Astrocyte (in vitro differentiated cells and primary cell): ENCODE measurements at places on chromosomes 2 and 18. TPM values are rescaled to one million over a fixed set of nuclear protein-coding genes. Genes with fewer than 3 reads are reported as not detected.

Gene CNTNAP5
- 0.30 TPM in 1 of 2 replicates, not detected in the other for total RNA-seq

DNA sequence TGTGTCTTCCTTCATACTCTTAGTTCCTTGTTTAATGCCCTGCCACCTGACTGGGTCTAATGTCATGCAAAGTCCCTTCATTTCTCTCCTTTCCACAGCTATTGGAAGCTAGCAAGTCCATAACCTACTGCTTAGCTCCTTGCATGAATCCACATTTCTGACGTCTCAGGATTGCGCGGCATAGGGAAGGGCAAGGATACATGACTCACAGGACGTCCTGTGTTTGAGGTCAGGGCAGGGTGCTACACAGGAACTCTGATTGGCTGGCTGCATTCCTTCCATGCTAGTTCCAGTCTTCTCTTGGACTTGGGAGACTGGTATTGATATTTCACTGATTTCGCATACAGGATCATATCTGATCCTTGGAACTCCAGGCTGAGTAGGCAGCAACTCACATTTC, 137.9 kb downstream of the CDH2 start:
- H3K4me3 ChIP-seq = no peak overlapping the region
- peaks cover 50% of the 10 kb centered on the region for H3K4me1 ChIP-seq
- H3K36me3 ChIP-seq = no peaks in the 10 kb centered on the region
- peak overlapping the region; percentile 22 for H3K27ac ChIP-seq
- DNase-seq = peak; percentile 74

Gene MEMO1
- total RNA-seq = 59.7 and 65.2 TPM in 2 replicates

DNA sequence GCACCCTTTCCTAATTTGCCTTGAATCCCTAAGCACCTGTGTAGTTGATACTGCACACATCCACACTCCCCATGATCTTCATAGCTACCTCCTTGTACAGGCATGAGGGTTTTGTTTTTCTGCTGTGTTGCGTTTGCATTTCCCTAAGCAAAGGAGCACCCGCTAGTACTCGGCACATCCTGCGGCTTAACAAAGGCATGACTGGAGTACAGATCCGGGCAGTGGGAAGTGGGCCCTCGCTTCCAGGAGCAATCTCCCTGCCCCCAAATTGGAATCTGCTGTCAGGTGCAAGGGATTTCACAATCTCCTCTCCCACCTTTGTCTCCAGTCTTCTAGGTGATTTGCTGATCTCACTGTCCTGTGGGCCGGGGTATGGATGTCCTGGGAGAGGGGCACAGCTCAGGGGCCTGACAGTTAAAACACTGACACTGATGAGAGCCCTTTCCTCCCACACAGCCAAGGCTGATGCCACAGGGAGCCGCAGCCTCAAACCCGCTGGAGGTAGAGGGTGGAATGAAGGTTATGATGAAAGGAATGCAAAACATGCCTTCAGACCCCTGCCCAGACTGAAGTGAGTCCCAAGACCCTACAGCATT, 98.7 kb upstream of the THOC1 start:
- no peak overlapping the region for H3K4me3 ChIP-seq
- H3K27ac ChIP-seq = no peak overlapping the region
- H3K27me3 ChIP-seq = no peaks in the 10 kb centered on the region

DNA sequence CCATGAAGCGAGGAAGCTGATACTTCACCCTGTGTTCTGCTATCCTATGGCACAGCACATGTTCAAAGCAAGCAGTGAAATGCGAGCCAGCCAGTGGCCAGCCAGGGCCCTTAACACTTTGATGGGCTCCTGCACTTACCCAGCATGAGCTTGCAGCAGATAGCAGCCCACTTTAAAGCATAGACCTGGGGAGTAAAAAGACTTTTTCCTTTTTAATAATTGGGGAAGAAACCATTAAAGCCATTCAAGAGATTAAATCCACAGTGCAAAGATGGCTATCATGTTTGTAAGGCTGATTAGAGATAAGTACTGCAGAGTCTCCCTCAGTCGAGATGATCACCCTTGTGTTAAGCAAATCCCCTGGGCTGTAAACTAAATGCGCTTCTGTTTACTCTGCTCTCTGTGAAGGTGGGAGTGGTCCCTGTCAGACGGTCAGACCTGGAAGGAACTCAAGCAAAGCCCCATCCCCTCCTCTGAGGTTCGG, 15.7 kb downstream of the CCBE1 start:
- H3K27ac ChIP-seq = no peak overlapping the region
- H3K27me3 ChIP-seq = no peaks in the 10 kb centered on the region
- no peaks in the 10 kb centered on the region for H3K36me3 ChIP-seq
- no peaks in the 10 kb centered on the region for H3K4me1 ChIP-seq
- no peak for DNase-seq
- H3K4me3 ChIP-seq = no peak overlapping the region

- H3K4me1 ChIP-seq = no peaks in the 10 kb centered on the region
- no peak for DNase-seq
- H3K27me3 ChIP-seq = no peaks in the 10 kb centered on the region
- H3K36me3 ChIP-seq = no peaks in the 10 kb centered on the region
- no peak overlapping the region for H3K27ac ChIP-seq
- no peak overlapping the region for H3K4me3 ChIP-seq
Observed at GRCh38 chr2:10521356-10522169, 73.4 kb upstream of the ODC1 start.

GRCh38 chr2:183060571-183061231, 17.8 kb upstream of the DUSP19 start:
- H3K4me3 ChIP-seq = no peak overlapping the region
- no peaks in the 10 kb centered on the region for H3K27me3 ChIP-seq
- no peak for DNase-seq
- H3K27ac ChIP-seq = no peak overlapping the region
- H3K36me3 ChIP-seq = no peaks in the 10 kb centered on the region
- peaks cover 2% of the 10 kb centered on the region for H3K4me1 ChIP-seq

DNA sequence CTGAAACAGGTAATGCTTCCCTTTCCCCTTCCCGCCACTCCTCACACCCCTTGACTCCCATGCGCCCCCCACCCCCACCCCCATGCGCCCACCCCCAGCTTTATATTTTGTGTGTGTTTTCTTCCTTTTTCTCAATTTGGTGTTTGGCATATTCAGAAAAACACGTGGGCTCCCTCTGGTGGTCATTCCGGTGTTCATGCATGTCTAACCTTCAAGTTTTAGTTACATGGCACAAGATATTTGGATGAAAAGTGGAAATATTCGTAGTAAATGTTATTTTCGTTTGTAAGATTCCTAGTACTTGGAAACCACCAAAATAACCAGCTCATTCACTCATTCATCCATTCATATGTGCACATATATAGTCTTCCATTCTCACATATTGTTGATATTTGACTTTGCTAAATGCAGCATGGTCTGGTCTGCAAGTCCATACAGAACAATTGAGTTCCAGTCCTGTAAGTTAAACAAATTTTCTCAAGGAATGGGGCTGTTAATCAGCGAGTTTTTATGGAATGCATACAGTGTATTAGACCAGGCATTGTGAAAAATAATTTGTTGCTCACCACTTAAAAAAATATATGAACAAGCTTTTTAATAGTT, 143.6 kb upstream of the MAP3K20 start:
- H3K4me3 ChIP-seq = no peak overlapping the region
- H3K27me3 ChIP-seq = no peaks in the 10 kb centered on the region
- no peaks in the 10 kb centered on the region for H3K36me3 ChIP-seq
- no peak overlapping the region for H3K27ac ChIP-seq
- DNase-seq = peak; percentile 37
- H3K4me1 ChIP-seq = peaks cover 18% of the 10 kb centered on the region

DNA sequence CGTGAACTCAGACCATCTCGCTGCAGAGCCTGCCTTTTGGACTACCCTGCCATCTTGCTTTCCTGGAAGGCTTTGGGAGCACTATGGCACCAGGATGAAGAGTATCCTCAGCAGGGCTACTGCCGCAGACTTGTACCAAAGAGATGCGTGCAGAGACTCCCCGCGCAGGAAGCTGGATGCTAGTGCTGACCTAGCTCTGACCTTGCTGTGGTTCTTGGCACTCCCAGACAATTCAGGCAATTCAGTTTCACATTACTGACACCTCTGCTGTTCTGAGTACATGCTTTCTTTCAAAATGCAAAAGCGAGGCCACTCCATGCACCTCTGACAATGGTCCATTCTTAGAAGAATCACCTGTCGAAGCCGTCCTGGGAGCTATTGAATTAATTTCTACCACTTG, 251.5 kb upstream of the MEX3C start:
- H3K4me3 ChIP-seq = no peak overlapping the region
- no peaks in the 10 kb centered on the region for H3K4me1 ChIP-seq
- no peak for DNase-seq
- no peaks in the 10 kb centered on the region for H3K36me3 ChIP-seq
- H3K27ac ChIP-seq = no peak overlapping the region
- H3K27me3 ChIP-seq = peaks cover 2% of the 10 kb centered on the region

DNA sequence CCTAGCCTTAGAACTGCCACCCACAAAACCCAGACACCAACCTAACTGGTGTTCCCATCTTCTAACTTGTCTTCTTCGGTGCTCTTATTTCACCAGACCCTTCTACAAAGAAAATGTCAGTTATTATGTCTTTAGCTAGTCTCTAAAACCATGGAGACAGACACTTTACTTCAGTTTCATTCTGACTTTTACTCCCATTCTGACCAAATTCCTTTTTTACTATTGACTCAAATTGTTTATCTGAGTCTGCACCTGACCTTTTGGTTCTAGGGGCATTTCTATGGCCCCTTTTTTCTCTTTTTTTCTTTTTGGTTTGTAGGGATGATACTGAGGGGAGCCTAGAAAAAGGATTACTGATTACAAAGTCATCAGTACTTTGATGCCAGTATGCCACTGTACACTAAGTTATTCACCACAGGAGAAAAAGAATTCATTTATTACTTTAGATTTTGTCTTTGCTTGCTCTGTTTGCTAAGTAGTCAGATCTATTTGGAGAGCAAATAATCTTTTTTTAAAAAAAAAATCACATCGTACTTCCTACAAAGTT, 6.8 kb upstream of the SLC1A4 start:
- no peaks in the 10 kb centered on the region for H3K27me3 ChIP-seq
- no peaks in the 10 kb centered on the region for H3K36me3 ChIP-seq
- H3K27ac ChIP-seq = no peak overlapping the region
- peaks cover 11% of the 10 kb centered on the region for H3K4me1 ChIP-seq

Gene GDF7
- 0.91 and 1.9 TPM in 2 replicates for total RNA-seq

Gene EML6
- 0.23 and 0.60 TPM in 2 replicates for total RNA-seq

GRCh38 chr18:79926715-79927606, 24.5 kb downstream of the SLC66A2 start:
- H3K27me3 ChIP-seq = no peaks in the 10 kb centered on the region
- H3K4me3 ChIP-seq = no peak overlapping the region
- no peaks in the 10 kb centered on the region for H3K36me3 ChIP-seq
- DNase-seq = no peak
- H3K4me1 ChIP-seq = no peaks in the 10 kb centered on the region

GRCh38 chr18:55988537-55988936, 400.5 kb upstream of the TCF4 start:
- H3K4me3 ChIP-seq = no peak overlapping the region
- no peak for DNase-seq
- no peaks in the 10 kb centered on the region for H3K27me3 ChIP-seq
- no peak overlapping the region for H3K27ac ChIP-seq
- no peaks in the 10 kb centered on the region for H3K36me3 ChIP-seq
- H3K4me1 ChIP-seq = no peaks in the 10 kb centered on the region

DNA sequence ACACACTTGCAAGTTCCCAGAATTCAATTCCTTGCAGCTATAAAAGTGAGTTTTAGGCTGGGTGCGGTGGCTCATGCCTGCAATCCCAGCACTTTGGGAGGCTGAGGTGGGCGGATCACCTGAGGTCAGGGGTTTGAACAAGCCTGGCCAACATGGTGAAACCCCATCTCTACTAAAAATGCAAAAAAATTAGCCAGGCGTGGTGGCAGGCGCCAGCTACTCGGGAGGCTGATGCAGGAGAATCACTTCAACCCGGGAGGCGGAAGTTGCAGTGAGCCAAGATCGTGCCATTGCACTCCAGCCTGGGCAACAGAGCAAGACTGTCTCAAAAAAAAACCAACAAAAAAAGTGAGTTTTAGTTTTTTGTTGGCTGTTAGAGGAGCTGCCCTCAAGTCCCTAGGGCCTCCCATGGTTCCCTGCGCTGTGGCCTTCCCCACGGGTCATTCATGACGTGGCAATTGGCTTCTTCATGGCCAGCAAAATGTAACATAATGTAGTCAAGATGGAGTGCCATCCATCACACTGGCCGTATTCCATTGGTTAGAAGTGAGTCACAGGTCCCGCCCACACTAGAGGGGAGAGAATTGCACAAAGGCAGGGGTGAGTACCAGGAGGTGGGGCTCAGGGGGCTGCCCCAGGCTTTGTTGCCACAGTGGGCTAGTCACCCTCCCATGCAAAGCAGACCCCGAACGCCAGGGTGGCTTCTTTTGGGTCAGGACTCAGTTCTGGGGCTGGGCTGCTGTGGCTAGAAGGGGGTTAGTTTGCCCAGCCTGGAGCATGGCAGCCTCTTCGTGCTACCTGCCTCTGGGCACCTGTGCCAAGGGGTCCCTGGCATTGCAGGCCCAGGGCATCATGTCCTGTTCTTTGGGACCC, 37.7 kb upstream of the INHBB start:
- no peaks in the 10 kb centered on the region for H3K27me3 ChIP-seq
- peaks cover 5% of the 10 kb centered on the region for H3K4me1 ChIP-seq
- no peak for DNase-seq
- H3K27ac ChIP-seq = no peak overlapping the region

DNA sequence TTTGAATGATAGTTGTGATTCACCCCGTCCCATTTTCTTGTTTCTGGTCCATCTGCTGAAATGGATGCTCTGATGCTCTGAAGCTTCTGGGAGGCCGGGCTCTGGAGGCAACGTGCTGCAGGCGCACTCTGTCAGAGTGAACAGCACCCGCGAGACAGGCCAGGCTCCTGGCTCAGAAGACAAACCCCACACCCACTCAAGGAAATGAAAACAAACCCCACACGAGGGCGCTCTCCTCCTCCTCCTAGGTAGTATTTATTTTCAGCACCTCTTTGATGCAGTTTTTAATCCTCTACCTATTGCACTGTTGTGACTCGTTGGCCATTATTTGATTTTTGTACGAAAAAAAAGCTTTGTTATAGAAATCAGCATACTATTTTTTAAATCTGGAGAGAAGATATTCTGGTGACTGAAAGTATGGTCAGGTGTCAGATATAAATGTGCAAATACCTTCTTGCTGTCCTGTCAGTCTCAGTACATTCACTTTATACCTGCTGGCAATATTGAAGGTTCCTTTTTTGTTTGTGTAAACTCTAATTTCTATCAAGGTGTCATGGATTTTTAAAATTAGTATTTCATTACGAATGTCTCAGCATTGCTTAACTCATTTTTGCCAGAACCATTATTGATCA, 10.3 kb upstream of the CHST10 start:
- DNase-seq = peak; percentile 12
- no peak overlapping the region for H3K27ac ChIP-seq
- H3K4me3 ChIP-seq = no peak overlapping the region
- no peaks in the 10 kb centered on the region for H3K4me1 ChIP-seq
- H3K27me3 ChIP-seq = no peaks in the 10 kb centered on the region

Gene POTEI
- 0.32 and 0.50 TPM in 2 replicates for total RNA-seq
